Anterior cingulate cortex (tissue), 58 donors: ENCODE measurements at places on chromosomes 12 and 14.

- DNase-seq, result no peak
These were observed 277.4 kb downstream of the BCL11B start for GRCh38 chr14:98994561-98994960.

- DNase-seq, result no peak
These were observed 163.6 kb upstream of the TMPO start for GRCh38 chr12:98351784-98352183.

DNA sequence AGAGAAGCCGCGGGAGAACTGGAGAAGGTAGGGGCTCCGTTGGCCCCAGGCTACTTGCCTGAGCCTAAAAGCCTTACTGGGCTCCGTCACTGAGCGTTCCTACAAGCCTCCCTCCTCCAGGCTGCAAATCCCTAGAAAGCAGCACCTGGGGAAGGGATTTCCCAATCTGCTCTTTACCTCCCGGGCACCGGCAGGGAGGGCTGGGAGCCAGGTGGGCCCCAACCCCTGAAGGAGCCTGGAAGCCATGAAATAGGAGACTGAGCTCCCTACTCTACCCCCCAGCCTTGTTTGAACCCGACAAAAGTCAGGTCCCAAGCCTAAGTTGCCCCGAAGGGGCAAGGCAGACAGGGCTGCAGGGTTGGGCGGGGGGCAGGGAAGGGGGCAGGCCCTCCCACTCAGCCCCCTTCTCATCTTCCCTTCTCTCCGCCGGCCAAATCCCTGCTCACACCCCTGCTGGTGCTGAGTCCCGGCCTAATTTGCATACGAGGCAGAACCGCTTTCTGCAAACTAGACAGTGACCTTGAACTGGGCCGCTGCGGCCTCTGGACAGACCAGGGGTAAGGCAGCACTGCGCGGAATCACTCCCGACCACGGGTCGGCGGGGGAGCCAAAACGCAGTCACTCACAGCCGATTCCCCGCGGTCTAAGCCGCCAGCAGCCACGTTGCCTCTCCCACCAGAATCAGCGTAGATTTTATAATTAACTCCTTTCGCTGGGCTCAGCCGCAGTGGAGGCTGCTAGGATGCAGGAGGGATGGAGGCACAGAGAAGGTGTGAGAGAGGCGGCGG lies 3.7 kb upstream of the HOXC12 start:
- no peak for DNase-seq

GRCh38 chr12:122849352-122850047 lies 14.2 kb downstream of the HIP1R start:
- no peak for DNase-seq

- no peak for DNase-seq
These were observed 36.7 kb downstream of the EXOC5 start for GRCh38 chr14:57232006-57232405.

GRCh38 chr12:130879212-130879686 lies 7.4 kb downstream of the RAN start:
- no peak for DNase-seq

- DNase-seq, result no peak
These were observed 211.5 kb upstream of the CRY1 start for GRCh38 chr12:107304588-107305532.

- no peak for DNase-seq
These were observed 311.8 kb downstream of the RERGL start for GRCh38 chr12:17778242-17778641.

DNA sequence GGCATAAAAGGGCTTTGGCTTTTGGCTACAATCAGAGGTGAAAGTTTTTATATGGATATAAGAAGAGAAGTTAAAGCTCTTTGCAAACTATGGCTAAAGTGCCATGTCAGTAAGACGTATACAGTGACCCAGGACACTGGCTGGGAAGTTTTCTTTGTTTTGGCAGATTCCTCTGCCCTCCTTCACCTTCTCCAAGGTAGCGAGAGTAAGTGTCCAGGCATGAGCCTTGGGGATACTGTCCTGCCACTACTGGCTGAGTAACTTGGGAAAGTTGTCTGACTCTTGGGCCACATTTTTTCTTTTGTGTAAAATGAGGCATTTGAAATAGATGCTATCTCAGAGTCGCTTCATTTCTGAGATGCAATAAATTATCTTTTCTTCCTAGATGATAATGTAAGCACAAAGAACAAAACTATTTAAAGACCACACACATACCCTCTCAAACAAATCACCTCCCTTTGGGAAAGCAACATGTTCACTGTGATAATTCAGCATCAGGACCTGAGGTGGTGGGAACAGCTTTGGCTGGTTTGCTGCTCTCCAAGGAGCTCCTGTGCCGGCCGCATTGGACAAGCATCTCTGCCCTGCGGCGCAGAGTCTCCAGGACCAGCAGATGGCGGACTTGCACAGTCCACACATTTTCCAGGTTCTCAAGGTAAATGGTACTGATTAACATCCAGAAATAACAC lies 106.3 kb downstream of the PTCSC3 start:
- DNase-seq, result peak; percentile 42

DNA sequence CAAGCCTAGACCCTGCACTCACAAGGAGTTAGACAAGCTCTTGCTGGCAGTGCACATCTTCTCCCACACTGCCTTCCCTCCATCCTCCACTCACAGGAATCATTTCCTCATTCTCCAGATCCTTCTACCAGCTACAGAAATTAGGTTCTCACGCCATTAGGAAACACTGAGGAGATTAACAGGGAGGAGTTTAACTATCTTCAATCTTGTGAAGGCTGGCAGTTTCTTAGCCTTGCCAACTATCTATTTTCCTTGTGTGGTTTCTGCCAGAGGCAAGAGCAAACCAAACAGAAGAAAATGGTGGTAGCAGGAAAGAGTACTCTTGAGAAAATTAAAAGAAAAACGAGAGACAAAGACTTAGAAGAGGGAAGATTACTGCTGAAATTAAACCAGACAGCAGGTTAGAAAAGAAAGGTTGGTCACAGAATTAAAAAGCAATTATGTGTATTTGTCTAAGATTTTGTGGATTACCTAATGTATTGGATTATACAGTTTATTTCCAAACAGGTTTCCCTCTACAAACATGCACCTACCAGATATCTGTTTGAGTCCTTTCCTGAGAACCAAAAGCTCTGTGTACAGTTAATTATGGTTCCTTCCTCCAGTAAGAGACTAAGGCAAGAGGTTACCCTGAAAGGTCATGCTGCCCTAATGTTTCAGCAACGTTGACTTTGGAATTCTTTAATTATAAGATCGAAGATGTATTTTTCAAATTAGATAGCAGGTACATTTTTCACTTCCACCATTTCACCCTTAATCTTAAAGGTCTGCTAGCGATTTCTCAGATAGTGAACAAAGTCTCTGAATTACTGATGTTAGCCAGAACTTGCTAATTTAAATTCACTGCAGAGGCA lies 5.0 kb downstream of the RERG start:
- no peak for DNase-seq

- no peak for DNase-seq
These were observed 1197.6 kb downstream of the AACS start for GRCh38 chr12:126262829-126263228.

- no peak for DNase-seq
These were observed 70.0 kb downstream of the CHST11 start for GRCh38 chr12:104526751-104527150.

- DNase-seq, result no peak
These were observed 814.4 kb downstream of the FSCB start for GRCh38 chr14:43692706-43693105.

- no peak for DNase-seq
These were observed 37.3 kb downstream of the SNX6 start for GRCh38 chr14:34592623-34593022.

- DNase-seq, result no peak
These were observed 129.4 kb downstream of the PELI2 start for GRCh38 chr14:56247495-56248200.

DNA sequence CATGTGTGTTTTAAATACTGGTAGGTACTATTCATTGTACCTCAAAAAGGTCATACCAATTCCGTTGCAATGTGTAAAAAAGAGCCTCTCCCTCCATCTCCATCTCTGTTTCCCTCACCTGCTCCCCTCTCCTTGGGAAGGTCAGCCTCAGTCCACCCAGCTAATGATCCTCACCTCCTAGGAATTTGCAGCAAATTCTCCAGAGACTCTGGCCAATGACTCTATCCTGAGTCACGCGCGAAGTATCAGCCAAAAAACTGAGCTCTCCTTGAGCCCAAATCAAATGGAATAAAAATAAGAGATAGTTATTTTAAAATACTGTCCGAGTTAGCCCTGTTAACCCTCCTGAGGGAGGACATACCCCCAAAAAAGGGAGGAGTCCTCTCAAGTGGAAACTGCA lies 148.4 kb downstream of the DPF3 start:
- DNase-seq, result no peak

GRCh38 chr12:29208060-29208459 lies 59.0 kb downstream of the FAR2 start:
- peak; percentile 23 for DNase-seq

DNA sequence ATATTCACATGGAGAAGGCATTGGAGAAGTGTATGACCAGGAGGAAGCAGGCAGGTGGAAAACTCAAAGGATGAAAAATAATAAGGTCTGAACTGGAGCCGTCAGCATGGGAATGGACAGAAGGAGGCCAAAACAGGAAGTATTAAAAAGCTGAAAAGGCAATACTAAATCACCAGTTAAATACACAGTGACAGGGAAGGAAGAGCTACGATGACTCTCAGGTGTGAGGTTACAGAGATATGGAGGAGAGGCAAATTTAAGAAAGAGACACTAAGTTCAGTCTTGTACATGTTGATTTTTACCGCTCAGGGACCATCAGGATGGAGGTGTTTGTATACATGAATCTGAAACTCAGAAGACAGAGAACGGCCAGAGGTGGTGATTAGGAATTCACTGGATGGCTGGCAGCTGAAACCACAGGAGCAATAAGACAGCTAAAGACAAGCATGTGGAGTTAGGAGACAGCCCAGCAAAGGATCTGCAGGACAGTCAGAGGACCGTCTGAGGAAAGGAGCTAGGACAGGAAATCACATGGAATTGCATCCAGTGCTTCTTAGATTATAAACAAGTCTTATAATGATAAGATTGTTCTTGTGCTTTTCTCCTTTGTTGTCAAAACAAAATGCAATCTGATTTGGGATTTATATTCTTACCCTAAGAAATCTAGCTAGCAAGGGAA lies 33.9 kb upstream of the CDKN3 start:
- no peak for DNase-seq

DNA sequence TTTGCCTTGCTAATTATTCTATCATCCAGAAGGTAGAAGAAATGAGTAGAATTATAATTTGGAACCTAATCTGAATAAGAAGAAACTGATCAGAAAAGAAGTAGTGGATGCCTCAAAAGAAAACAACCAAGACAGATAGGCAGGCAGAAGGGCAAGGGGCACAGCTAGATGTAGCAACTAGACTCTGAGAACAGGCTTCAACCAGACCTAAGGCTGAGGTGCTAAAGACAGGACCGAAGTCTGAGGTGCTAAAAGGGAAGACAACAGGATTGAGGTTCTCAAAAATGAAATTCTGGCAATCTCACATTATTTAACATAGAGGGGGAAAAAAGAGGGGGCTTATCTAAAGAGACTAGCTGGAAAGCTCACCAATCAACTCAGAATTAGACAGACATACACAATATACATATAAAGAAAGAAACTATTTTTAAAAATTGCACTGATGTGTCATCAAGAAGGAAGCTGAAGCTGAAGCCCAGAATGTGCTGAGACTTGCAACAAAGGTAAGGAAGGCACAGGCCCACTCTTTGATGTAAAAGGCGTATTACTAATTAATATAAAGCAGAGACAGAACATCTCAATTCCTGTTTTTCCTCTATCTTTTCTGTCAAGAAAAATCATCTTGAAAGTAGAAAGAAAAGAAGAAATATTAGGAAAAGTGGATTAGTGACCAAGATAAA lies 43.8 kb upstream of the CSRNP2 start:
- DNase-seq, result no peak

DNA sequence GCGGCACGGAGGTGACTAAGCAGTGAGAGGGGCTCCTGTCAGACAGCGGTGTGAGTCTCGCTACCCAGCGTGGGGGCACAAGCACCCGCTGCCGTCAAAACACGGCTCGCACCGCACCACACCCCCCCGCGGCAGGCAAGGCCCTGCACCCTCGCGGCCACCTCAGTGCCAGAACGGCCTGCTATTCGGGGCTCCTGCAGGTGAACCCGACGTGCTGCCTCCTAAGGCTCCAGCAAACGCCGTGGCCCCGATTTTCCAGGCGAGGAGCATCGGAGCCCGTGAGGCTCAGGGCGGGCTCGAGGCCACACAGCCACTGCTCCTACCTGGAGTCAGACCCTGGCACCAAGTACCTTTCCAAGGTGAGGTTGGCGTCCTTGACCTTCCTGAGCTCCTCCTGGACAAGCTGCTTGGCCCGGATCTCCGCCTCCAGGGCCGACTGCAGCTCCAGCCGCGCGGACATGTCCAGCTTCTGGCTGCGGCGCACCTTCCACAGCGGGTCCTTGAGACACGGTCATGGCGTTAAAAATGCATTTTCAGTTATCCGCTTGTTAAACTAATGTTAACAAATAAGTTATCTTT lies 41.8 kb downstream of the AMN start:
- no peak for DNase-seq

- no peak for DNase-seq
These were observed 22.2 kb upstream of the ABCD4 start for GRCh38 chr14:74324931-74325361.

GRCh38 chr14:22594156-22594716 lies 3.9 kb upstream of the ABHD4 start:
- DNase-seq, result no peak
